Endothelial cell of umbilical vein (primary cell): ENCODE measurements at places on chromosomes 6 and 20.
A peak's percentile ranks its signal among the peaks of the same experiment; 100 is the strongest.

DNA sequence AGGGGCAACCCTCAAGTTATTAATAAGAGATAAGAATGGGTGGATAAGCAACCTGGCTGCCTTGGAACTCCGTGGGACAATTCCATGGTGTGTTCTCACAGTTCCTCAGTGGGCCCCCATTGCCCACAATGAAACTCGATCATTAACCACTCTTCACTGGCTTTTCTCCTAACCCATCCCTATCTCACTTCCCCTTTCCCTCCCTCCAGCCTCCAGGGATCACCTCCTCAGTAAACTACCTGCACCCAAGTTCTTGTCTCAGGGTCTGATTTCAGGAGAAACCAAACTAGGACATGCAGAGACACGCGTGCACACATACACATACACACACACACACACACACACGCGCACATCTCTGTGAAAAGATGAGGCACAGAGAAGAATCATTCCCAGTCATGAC lies 37.7 kb upstream of the FOXP4 start:
- H3K27me3 ChIP-seq = peaks cover 27% of the 10 kb centered on the region
- no peak for DNase-seq
- H3K27ac ChIP-seq = no peak overlapping the region
- no peaks in the 10 kb centered on the region for H3K36me3 ChIP-seq
- no peak overlapping the region for H3K4me3 ChIP-seq

DNA sequence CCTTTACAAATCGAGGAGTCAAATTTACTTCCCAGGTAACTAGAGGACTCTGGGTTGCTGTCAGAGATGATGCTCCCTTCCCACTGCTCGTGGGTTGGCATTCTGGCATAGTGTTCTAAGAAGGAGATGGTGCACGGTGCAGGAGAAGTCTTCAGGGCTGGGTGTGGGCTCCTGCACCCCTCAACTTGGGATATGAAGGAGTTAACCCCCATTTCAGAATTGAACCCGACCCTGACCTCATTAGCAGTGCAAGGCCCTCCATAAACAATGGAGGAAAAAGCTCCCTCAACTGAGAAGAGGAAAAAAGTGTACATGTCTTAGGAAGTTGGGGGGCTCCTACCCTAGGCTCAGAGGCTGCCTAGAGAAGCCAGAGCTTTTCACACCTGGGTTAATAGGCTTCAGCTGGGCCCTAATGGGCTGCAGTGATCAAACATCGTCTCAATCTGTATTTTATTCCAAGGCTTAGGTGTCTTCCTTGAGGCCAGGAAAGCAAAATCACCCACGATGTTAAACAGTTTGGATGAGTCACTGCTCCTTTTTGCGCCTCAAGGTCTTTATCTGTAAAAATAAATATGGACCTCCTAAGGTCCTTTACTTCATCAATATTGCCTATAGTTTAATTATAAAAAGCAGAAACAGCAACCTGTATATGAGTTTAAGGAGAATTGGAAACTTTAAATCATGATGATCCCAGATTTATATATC lies 29.4 kb downstream of the TFAP2B start:
- H3K36me3 ChIP-seq = no peaks in the 10 kb centered on the region
- H3K27ac ChIP-seq = no peak overlapping the region
- no peaks in the 10 kb centered on the region for H3K4me1 ChIP-seq
- H3K27me3 ChIP-seq = peaks cover 47% of the 10 kb centered on the region

DNA sequence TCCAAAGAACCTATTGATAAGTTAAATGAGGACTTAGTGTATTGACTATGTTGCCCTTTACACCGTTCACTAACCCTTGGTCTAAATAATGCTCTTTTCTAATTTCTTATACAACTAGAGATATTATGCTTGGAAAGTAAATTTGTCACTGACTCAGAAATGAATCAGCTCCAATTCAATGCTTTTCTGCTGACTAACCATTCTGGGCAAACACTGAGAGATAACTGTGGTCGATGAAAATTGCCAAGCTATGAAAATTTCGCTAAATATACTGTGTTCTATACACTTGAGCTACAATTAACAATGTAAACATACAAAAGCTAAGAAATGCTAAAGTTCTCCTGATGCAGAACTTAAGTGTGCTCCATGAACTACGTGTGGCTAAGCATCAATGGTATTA lies 23.1 kb upstream of the FBXO9 start:
- H3K36me3 ChIP-seq = peaks cover 2% of the 10 kb centered on the region
- peak; percentile 56 for DNase-seq
- no peak overlapping the region for H3K4me3 ChIP-seq
- H3K4me1 ChIP-seq = peaks cover 16% of the 10 kb centered on the region

GRCh38 chr20:36469973-36470372 lies 71.3 kb upstream of the MYL9 start:
- no peaks in the 10 kb centered on the region for H3K36me3 ChIP-seq
- peak; percentile 58 for DNase-seq
- H3K27me3 ChIP-seq = no peaks in the 10 kb centered on the region
- H3K4me1 ChIP-seq = peaks cover 57% of the 10 kb centered on the region
- H3K27ac ChIP-seq = no peak overlapping the region

DNA sequence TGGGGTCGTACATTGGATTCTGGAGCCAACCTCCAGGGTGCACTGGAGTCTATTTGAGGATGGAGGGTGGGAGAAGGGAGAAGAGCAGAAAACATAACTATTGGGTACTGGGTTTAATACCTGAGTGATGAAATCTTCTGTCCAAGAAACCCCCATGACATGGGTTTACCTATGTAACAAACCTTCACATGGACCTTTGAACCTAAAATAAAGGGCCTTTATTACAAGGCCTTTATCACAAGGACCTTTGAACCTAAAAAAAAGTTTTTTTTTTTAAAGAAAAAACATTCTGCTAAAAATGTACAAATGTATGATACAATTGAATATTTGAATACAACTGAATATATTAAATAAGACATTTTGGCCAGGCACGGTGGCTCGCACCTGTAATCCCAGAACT lies 38.1 kb upstream of the ZNF133 start:
- no peak overlapping the region for H3K27ac ChIP-seq
- no peaks in the 10 kb centered on the region for H3K4me1 ChIP-seq
- no peaks in the 10 kb centered on the region for H3K27me3 ChIP-seq
- H3K4me3 ChIP-seq = no peak overlapping the region
